ENCODE measurements at places on chromosomes 3 and 15.

GRCh38 chr3:184808021-184808420 is 3.9 kb upstream of the VPS8 start:
- DNase-seq = no peak

DNA sequence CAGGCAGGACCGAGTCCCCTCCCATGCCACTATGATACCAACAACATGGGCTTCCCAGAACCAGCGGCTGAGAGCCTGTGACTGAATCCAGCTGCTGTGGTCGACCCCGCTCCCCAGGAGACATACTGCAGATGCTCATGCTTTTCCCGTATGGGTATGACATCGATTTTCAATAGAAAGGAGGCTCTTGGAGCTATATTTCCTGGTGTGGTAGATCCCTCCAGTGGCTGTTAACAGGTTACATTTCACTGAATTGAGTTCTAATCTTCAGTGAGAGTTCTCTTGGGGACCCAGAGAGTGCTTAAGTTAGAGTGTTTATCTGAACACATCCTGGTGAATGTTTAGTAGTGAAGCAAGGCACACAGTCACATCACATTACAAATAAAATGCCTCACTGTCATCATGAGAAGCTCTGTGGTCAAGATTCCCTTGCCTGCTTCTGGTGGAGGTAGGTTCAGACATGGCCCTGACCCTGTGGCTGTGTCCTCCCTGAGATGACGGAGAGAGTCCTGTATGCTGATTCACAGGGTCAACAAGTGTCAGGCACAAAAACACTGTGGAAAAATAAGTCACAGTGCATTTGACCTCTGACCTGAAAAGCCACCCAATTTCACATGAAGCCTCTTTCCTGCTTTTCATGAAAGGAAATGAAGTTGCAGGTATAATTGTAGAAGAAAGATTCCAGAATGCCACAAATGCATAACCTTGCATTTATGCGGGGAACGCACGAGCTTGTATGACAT is 110.9 kb downstream of the GABRG3 start:
- no peak for DNase-seq

- DNase-seq = no peak
Observed at GRCh38 chr3:69368129-69368741, 17.7 kb downstream of the FRMD4B start.

DNA sequence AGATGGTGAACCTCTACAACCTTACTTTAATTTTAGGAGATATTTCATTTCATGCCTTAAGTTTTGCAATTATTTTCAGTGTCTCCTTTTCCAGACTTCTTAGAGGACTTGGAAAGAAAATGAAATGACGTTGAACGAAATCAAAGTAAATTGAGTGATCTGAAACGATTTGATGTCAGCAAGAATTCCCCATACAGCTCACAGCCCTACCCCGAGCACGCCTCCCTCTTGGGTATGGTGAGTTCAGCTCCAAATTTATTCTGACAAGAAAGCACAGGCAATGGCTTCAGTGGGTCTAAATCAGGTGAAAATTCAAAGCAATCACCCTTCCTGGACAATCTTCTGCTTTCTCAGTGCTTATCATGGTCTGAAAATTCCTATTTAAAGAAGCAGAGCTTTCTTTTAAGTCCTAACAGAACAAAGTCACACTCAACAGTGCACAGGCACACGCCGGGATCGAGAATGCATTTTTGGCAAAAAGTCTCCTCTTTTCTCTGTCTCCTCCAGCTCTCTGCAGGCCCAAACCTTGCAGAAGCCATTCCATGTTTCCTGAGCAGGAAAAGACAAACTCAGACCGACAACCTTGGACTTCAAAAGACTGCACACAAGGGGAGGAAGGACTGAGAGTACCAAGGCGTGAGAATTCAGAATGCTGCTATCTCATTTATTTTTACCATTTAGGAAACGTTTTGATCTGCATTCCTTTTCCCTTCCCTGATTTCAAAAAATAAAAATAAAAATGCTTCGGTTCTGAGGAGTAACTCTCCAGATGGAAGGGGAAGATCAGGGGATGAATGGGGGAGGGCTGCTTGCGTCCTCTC is 72.0 kb downstream of the CCNL1 start:
- DNase-seq = no peak

DNA sequence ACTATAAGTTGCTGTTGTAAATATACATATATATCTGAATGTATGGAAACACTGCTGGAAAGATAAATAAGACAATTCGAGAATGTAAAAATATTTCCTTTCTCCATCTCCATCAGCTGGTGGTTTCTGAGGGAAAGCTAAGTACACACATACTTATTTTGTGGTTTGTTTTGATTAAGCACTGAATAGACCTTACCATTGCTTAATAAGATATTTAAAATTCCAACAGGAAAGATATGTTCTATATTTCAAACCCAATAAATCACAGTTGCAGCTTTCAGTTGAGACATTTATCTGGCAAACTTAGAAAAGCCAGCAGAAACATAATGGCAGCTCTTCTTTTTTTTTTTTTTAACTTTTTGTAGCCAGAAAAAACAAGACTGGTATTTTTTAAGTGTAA is 160.4 kb downstream of the VGLL3 start:
- DNase-seq = no peak

- no peak for DNase-seq
Observed at GRCh38 chr3:185292238-185292637, 38.4 kb upstream of the EHHADH start.

- peak; percentile 61 for DNase-seq
Observed at GRCh38 chr3:186930641-186931531, 560 bp downstream of the ST6GAL1 start.

- no peak for DNase-seq
Observed at GRCh38 chr15:64571857-64572291, 111.5 kb downstream of the ZNF609 start.

DNA sequence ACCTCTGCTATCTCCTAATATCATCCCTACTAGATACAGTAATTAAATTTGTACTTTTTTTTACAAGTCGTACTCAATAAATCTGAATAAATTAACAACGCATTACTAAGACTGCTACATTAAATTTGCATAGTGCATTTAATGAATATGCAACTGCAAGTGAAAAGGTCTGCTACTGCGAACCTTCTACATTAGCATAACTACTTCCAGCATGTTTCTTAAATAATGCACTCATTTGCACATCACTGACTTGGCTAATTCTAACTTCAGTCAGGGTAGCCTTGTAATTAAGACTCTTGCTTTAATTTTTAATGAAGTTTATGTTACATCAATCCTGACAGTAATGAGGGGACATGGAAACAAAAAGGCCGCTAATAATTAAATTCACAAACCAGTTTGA is 98.9 kb upstream of the FOXB1 start:
- DNase-seq = no peak

GRCh38 chr3:172086071-172086470 is 46.7 kb downstream of the FNDC3B start:
- DNase-seq = no peak
